ENCODE measurements at places on chromosomes 3 and 15.

GRCh38 chr3:143354342-143354741 lies 234.8 kb downstream of the CHST2 start:
- DNase-seq: no peak

GRCh38 chr15:48930735-48931134 lies 33.0 kb downstream of the SHC4 start:
- DNase-seq: no peak

GRCh38 chr3:9345041-9345440 lies 17.8 kb upstream of the THUMPD3 start:
- DNase-seq: no peak

GRCh38 chr3:12830785-12831156 lies 10.6 kb downstream of the RPL32 start:
- DNase-seq: no peak

DNA sequence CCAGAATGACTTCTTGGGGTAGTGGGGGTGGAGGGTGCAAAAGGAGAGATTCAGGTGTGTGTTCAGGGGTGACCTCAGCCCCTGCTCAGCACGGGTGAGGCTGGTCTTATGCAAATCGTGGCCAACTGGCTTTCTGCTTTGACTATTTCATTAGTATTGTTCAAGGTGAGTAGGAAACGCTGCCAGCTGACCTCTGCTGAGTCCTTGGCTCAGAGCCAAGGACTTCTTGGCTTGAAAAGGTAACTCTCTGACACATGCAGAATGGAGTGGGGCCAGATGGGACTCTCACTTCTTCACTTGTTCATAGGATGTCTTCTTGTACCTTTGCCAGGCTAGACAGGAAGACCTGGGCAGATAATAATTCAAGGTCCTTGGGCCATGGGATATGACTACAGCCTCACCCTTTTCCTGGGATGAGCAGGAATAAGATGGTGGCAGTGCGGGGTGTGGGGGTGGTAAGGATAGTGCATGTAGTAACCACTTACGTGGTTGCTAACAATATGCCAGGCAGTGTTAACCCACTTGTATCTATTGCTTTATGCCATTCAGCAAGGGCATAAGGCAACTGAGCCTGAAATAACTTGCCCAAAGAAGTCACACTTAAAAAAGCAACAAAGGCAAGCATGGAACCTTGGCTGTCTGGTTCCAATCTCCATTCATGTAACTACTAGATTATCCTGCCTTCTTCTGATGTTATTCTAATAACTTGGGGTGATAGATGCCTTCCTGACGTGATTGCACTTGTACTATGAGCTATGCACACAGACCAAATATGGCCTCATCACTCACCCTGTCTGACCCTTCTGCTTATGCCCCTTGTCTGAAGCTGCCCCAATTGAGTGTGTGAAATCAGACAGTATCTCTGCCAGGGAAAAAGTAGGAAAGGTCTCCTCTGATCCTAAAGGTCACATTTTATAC lies 193.1 kb downstream of the NR1D2 start:
- DNase-seq: no peak

DNA sequence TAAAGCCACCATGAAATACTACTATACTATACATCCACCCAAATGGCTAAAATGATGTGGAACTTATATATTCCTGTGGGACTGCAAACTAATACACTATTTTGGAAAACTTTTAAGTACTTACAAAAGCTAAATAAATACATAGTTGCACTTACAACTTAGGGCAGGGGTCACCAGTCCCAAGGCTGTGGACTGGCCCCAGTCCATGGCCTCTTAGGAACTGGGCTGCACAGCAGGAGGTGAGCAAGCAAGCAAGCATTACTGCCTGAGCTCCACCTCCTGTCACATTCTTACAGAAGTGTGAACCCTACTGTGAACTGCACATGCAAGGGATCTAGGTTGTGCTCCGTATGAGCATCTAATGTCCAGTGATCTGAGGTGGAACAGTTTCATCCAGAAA lies 18.1 kb downstream of the PIGB start:
- DNase-seq: no peak

GRCh38 chr3:100615684-100616083 lies 6.3 kb downstream of the ADGRG7 start:
- no peak for DNase-seq

DNA sequence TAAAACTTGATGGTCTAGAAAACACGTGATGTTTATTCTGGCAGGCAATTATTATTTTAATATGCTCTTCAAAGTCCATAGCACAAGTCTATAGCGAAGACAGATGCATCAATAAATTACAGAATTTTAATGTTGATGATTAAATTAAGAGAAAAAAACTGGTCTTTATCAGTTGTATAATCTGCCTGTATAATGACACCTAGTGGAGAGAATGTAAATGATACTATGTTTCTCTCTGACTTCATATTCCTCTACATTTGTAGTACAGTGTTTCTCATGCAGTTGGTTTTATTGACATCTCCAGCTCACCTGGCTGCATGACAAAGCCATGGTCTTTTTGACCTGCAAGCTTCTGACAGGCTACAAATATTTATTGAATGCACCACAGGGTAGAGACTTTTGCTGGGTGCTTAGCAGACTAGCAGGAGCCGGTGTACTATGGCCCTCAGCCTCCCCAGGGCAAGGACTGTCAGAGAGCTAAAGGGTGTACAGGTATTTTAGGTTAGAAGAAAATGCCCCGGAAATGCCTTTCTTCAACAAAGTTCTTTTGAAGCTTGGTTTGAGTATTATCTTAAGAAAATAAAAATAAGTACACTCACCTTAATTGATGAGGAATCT lies 289.9 kb downstream of the GAP43 start:
- DNase-seq: no peak

DNA sequence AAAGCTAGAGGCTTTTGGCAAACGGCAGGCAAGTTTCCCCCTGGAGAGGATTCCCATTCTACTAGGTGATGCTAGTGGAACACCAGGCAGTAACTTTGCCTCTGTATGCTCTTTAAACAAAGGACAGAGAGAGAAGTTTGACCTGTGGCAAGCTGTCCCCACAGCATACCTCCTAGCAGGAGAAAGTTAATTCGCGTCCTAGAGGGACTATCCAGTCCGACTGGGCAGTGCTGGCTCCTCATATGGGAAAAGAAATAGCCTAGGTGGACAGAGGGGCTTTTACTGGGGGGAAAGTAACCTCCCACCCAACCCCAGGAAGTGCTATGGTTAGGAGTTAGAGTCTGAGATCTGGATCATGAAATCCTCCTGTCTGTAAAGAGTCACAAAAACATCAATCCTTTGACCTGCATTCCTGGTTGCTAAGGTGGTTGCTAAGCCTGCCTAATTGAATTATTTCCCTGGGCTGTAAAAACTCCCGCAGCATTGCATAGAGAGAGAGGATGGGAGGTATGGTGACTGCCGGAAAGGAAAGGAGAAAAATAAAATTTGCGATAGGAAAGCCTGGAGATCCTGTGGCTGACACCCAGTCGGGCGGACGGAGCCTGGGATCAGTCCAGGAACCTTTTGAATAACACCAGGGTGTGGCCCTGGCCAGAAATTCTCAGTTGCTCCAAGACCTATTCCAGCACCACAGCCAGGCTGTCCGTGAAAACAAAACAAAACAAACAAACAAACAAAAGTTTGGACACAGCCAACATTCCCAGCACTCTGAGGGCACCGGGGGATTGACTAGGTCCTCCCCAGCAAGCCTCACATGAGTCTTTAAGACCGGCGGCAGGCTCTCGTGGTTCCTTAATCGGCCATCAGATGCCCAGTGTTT lies 67.7 kb upstream of the ATP11B start:
- no peak for DNase-seq

GRCh38 chr15:85048430-85048829 lies 66.8 kb downstream of the PDE8A start:
- DNase-seq: no peak

All from activated T-helper 1 cell treated with Interleukin-2 at 50 U/mL for 16 hours (primary cell).